ENCODE measurements at places on chromosomes 6 and 20.

- DNase-seq, result peak; percentile 35
These were observed 979 bp upstream of the SOD2 start for GRCh38 chr6:159693894-159694545.

DNA sequence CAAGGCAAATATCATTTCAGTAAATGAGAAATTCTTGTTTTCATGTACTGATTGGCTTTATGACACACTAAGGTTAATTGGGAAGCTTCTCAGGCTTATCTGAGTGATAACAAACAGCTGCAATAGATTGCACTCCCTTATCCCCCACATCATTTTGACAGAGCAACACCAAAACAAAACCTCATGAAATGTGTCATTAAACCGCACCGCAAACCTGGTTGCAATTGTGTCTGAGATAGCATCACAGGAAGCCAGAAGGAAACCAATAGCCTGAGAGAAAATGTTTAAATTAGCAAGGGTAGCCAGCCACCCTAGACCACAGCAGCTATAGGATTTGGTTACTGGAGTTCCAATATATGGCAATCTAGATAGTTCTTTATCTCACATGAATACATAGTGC is 31.6 kb upstream of the LAMA4 start:
- peak; percentile 73 for DNase-seq

DNA sequence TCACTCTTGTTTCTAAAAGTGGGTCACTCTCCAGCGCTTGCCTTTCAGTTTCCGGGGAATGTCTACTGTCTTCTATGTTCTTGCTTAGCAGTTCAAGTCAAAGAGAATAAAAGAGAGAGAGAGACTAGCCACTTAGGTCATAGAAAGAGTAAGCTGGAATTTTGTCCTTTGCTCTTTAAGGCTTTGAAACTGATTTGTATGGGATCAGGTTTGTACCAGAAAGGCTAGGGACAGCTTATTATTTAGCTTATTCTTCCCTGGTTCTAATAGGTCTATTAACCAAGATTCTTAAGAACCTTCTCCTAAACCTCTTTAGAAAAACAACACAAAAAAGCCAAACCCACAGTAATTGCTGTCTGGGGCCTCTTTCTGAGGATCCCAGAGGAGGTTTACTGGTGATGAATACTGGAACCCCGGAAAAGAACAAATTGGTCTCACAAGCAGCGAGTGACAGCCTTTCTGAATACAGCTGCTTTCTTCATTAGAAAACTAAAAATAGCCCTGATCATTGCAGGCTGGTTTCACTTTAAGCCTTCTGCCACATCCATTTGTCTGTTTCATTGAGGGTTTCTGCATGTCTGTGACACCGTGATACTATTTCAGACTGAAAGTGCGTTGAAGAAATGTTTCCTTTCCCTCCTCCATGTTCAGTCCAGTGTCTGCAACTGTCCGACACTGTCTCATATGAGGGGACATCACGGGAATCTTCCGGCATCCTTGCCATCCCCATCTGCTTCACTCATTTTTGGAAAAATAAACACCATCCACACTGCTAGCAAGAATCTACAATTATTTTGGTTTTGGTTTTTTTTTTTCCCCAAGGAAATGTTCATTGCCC is 75.1 kb upstream of the ATXN1 start:
- no peak for DNase-seq

DNA sequence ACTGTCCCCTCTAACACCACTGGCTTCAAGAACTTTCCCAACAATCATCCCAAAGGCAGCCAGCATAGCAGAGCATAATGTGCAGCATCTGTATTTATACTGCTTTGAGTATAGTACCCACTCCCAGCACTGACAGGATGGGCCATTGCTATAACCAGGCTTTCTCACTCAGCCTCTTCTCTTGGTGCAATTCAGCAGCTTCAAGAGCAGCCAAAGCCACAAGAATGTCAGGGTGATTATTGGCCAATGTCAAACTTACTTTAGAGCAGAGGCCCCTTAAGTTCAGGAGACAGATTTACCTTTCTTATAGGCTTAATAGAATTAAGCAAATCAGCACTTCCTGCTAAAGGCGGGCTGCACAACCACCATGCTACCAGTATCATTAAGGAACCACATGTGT is 232.4 kb upstream of the RSPO3 start:
- DNase-seq, result no peak

DNA sequence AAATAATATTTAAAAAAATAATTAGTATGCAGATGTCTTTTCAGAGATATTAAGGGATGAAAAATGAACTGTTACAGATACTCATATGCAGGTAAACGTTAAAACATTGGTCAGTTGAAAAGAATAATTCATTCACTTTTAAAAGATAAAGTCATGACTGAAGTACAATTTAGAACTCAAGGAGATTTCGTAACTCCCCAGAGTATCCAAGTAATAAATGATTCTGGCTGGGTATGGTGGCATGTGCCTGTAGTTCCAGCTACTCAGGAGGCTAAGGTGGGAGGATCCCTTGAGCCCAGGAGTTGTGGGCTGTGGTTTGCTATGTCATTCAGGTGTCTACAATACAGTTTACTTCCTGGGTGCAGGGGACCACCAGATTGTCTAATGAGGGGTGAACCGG is 122.3 kb upstream of the TMEM181 start:
- no peak for DNase-seq

- no peak for DNase-seq
These were observed 42.8 kb downstream of the SLC35B3 start for GRCh38 chr6:8392569-8392968.

- no peak for DNase-seq
These were observed 55.8 kb downstream of the KIF6 start for GRCh38 chr6:39669207-39669972.

DNA sequence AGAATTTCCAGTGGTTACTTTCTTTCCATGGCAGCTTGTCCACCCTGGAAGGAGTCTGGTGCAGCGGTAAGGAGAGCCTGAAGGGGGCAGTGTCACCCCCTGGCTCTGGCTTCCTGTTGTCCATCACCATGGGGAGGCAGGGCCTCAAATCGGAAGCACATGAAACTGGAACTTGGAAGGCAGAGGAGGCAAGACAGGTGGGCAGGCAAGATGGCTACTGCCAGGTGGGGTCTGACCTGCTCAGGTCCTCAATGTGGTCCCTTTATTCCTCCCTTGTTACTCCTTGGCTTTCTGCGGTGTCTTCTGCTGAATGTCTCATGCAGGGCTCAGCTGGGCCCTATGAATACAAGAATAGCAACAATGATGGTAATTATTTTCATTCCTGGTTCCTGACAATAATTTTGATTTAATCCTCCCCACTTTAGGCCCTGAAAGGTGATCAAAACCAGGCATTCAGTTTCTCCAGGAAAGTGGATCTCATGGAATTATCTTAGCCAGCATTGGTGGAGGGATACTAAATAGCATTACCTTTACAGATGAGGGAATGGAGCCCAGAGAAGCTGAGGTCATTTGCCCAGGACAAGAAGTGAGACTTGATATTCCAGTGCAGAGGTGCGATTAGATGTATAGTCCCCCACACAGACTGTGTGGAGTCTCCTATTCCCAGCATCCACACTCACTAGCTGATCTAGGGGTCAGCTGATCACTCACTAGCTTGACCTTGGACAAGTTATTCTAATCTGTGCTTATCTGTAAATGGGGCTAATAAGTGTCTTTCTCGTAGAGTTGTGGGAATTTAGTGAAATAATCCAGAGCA is 17.6 kb upstream of the SNAI1 start:
- DNase-seq, result no peak

DNA sequence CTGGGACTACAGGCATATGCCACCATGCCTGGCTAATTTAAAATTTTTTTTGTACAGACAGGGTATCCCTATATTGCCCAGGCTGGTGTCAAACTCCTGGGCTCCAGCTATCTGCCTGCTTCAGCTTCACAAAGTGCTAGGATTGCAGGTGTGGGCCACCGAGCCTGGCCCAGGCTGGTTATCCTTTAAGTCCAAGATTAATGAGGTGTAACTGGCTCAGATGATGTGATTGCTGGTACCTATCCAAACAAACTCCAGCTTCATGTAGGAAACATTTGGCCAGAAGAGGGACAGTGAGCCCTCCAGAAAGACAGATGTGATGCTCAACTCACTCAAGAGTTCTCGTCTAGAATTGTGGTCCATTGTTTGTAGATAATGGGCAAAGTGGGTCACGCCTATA is 9.2 kb upstream of the ZNF318 start:
- DNase-seq, result no peak

All from activated T-helper 2 cell treated with anti-CD3 and anti-CD28 coated beads, Interferon-gamma antibody, Interleukin-2, Interleukin-4, amounts not matched to agents 10 μg/mL and 5 μg/mL and 100 μg/mL, durations not matched to agents 14 hours and 24 hours and 36 hours (primary cell).